ENCODE measurements at places on chromosomes 2 and 18.

GRCh38 chr2:8693157-8693821, 11.4 kb downstream of the ID2 start:
- DNase-seq = no peak

GRCh38 chr2:194203898-194204297, 1453.1 kb upstream of the SLC39A10 start:
- peak; percentile 4 for DNase-seq

GRCh38 chr2:43708891-43709290, 32.7 kb upstream of the C1GALT1C1L start:
- DNase-seq = no peak

- no peak for DNase-seq
These were observed 1.1 kb downstream of the COPS9 start for GRCh38 chr2:240134956-240135520.

GRCh38 chr2:121485039-121485438, 45.6 kb upstream of the RNU4ATAC start:
- peak; percentile 78 for DNase-seq

DNA sequence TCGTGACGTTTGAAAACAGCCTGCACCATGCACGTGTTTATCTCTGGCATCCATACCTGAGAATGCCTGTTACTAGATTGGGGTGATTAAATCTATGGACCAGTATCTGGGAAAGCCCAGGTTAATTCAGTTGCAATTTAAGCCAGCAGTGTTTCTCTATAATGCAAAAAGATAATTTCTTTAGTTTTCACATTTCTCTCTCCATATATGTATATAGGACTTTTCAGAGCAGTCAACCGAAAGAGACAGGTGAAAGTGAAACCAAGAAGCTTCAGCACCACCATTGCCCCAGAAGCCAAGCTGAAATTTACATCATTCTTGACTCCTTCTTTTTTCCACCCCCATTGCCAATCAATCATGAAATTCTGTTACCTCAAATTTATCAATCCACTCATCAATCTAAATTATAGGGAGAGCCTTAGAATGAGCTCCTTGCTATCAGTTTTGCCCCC, 2.7 kb upstream of the LRP2 start:
- DNase-seq = no peak

DNA sequence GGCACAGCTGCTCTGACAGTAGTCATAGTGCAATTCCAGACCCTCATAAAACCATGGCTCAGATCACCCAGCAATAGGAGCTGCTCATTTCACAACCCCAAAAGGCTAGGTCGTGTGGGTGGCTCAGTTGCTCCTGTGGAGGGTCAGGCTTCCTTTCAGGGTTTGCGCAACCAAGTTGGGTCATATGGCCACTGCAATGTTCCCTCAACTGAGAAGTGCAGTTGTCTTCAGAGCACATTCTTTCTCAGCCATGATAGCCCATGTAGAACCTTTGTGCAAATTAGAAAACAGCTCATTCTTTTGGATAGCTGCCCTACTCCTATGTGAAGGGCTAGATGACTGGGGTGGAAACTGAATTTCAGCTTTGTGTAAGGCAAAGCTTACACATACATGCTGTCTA, 3.2 kb downstream of the SERPINB13 start:
- no peak for DNase-seq

GRCh38 chr18:54294274-54294673, 25.0 kb downstream of the POLI start:
- no peak for DNase-seq

DNA sequence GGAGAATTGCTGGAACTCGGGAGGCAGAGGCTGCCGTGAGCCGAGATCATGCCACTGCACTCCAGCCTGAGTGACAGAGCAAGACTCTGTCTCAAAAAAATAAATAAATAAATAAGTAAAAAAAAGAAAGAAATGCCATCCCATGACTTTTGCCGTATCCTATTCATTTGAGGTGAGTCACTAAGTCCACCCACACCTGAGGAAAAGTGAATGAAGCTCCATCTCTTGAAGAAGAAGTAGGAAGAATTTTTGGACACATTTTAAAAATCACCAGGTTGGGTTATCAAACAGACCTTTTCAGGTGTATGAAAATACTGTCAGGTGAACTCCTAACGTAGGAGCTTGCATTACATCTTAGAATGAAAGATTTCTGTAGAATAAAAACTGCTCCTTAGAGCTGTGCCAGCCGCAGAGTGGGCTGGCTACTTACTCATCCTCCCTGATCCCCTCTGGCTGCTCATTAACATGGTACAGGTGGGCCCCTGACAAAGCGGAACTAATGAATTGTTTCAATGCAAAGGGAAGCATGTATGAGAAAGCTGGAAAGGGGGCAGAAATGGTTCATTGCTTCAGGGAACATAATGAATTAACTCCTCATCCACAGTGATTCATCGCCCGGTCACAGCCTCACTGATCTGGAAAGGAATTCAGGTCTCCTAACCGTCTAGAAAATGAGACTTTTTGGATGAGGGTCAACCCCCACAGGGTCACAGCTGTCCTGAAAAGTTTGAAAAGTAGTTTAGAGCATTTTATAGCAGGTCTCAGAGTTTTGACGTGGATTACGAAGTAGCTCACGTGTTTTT, 191.4 kb downstream of the SPP2 start:
- peak; percentile 77 for DNase-seq

GRCh38 chr2:86675511-86676015, 44.5 kb upstream of the RMND5A start:
- DNase-seq = no peak

- no peak for DNase-seq
These were observed 1239.5 kb upstream of the ZEB2 start for GRCh38 chr2:145759228-145759915.

- DNase-seq = no peak
These were observed 386 bp upstream of the YIPF4 start for GRCh38 chr2:32277363-32277673.

- no peak for DNase-seq
These were observed 133.9 kb upstream of the CDH20 start for GRCh38 chr18:61199171-61199848.

All from non-pigmented ciliary epithelial cell (primary cell).